ENCODE measurements at places on chromosomes 5 and 9.
A peak's percentile ranks its signal among the peaks of the same experiment; 100 is the strongest.

- DNase-seq: peak; percentile 62
These were observed 1.2 kb upstream of the AJM1 start for GRCh38 chr9:136840877-136841645.

DNA sequence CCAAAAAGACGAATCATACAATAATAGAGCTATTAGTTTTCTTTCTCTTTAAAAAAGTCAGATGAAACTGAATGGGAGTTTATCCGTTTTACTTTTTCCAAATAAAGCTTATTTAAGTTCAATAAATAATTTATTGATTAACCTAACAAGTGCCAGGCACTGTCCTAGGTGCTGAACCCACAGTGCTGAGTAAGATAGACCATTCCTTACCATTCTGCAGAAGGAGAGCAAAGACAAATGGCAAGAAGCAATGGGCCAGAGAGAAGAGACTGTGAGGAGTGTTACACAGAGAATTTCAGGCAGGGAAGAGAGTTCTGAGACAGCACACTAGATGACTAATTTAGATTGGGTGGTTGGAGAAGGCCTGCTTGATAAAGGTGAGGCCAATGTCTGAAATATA is 127.2 kb downstream of the AUH start:
- DNase-seq: peak; percentile 20

GRCh38 chr9:137244486-137245449 is 3.7 kb downstream of the TUBB4B start:
- DNase-seq: no peak

DNA sequence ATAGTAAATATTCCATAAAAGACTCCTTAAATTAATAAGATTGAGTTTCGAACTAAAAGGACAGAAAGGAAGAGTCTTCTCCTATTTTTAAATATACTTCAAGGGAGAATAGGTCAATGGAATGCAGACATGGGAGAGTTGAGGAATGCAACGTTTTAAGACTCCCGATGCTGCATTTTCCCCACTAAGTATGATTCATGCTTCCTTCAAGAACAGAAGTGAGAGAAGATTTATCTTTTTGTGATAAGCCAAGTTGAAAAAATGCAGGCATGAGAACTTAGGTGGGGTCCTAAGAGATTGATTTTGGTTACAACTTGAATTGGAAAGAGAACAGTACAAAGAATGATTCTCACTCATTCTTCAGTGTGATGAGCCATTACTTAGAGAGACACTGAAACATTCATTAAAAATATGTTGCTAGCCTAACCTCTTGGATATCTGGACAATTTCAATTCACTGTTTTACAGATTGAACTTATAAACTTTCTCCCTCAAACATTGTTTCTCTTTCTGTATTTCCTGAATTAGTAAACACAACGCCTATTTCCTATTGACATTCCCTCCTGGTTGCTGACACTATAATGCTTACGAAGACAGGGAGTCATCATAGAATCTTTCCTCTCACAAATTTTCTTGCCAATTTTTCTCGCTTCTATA is 1666.1 kb upstream of the WWC1 start:
- DNase-seq: no peak

- DNase-seq: no peak
These were observed 70.6 kb upstream of the CKMT2 start for GRCh38 chr5:81162501-81162900.

DNA sequence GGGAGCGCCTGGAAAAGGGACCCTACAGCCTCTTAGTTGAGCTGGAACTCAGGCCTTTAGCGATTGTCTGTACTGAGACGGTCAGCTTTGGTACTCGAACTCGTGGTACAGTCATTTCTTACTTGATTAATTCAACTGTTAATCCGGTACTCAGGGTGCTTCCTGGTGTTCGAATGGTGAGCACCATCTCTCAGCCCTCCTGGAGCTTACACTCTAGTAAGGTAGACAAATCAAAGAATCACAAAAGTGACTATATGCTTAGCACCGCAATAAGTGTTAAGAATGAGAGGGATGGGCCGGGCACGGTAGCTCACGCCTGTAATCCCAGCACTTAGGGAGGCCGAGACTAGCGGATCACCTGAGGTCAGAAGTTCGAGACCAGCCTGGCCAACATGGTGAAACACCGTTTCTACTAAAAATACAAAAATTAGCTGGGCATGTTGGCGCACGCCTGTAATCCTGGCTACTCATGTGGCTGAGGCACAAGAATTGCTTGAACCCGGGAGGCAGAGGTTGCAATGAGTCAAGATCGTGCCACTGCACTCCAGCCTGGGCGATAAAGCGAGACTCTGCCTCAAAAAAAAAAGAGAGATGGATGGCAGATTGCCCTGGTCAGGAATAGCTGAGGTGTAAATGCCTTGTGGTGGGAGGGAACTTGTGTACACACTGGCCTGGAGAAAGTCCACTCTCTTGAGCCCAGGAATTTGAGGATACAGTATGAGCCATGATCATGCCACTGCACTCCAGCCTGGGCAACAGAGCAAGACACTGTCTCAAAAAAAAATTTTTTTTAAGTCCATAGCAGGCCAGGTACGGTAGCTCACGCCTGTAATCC is 981 bp downstream of the TCOF1 start:
- DNase-seq: peak; percentile 9

- DNase-seq: peak; percentile 1
These were observed 243.6 kb upstream of the PANK3 start for GRCh38 chr5:168822745-168823281.

DNA sequence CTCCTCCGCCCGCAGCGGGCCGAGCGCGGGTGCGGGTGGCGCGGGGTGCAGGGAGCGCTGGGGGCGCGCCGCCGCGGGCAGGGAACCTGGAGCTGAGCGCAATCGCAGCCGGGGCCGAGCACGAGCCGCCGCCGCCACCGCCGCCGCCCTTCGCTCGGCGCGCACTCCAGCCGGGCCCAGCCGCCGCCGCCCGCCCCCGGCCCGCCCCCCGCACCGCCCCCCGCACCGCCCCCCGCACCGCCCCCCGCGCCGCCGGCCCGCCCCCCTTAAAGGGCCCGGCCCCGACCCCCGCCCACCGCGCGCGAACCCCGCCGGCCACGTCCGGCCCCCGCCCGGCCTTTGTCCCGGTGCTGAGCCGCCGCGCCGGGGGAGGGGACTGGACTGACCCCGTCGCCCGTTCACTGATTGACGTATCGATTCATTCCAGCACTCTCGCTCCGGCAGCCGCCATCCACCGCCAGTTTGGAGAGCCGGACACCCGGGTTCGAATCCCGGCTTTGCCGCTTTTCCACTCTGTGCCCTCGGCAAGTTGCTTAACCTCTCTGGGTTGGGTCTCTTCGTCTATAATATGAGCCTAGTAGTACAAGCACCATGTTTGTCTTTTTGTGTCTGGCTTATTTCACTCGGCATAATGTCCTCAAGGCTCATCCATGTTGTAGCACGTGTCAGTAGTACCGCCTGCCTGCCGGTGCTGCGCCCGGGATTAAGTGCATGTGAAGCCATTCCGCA is at the start of gene SH3PXD2B:
Gene SH3PXD2B (minus strand): TSS at position 168 of the 729 bp plus-strand sequence. CDS start 173 bp downstream, outside the sequence.
- no peak for DNase-seq

- peak; percentile 22 for DNase-seq
These were observed 244.3 kb upstream of the WWC1 start for GRCh38 chr5:168047043-168047668.

- DNase-seq: no peak
These were observed 174.5 kb downstream of the CFAP90 start for GRCh38 chr5:7676455-7676854.

DNA sequence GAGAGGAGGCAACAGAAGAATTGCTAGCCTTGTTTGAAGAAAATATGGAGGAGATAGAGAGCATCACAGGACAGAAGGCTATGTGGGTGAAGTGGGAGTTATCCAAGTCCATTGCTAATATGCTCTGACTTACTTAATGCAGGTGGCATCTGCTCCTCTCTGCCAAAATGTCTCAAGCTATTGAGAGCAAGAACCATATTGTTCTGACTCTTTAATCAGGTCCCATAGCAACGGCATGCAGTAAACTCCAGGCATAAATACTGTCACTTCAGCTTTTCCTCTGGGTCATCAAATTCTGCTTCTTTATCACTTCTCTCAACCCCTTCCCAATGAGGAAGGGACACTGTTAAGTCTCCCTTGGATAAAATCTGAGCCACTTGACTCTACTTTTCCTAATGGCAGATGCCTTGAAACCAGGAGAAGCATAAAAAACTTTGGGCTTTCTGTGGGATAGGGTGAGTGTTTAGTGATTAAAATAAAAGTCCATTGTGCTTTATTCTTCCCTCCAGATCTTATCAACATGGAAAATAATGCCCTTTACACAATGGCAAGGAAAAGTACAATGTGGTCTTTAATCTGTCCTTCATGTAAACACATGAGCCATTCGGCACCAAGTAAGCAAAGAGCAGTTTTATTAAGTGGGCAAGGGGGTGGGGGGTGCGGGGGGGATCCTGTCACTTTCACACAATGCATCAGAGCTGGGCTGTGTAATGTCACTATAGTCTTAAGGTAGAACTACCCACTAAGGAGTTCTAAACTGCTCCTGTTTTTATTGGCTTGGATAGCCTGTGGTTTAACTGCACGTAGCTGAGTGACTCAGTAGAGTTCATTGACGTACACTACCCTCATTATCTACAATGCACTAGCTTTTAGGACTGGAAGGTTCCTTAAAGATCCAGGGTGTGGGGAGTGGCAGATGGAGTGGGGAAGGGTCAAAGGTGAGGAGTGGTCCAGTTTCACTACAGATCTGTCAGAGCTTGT is 71.0 kb upstream of the TARS1 start:
- DNase-seq: peak; percentile 99

Measured in IMR-90 (cell line).